ENCODE measurements at places on chromosomes 4 and X. TPM values are rescaled to one million over a fixed set of nuclear protein-coding genes. Genes with fewer than 3 reads are reported as not detected.

GRCh38 chr4:147987252-147987651 is 255.4 kb downstream of the ARHGAP10 start:
- no peak for DNase-seq

GRCh38 chr4:31949045-31949444 is 1228.9 kb downstream of the PCDH7 start:
- no peak for DNase-seq

DNA sequence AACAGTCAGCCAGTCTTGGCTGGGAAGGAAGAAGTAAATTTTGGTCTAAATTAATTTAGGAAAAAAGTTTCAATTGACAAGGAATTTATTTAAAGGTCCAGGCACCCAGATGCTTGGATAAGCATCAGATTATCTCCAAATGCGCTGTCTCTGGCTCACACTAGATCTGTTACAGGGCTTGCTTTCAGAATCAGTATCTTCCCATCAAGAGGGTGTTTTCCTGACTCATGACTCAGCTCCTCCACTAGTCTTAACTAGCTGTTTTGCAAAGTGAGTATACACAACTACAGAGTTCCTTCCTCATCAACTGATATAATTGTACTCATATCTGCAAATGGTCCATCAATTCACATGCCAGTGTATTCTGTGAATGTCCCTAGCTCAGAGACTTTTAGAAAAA is 482.1 kb upstream of the CPEB2 start:
- DNase-seq = no peak

GRCh38 chr4:7564242-7564641 is 129.5 kb upstream of the PSAPL1 start:
- no peak for DNase-seq

- DNase-seq = peak; percentile 54
Measured at GRCh38 chrX:149527705-149528104, 13.1 kb upstream of the EOLA1 start.

DNA sequence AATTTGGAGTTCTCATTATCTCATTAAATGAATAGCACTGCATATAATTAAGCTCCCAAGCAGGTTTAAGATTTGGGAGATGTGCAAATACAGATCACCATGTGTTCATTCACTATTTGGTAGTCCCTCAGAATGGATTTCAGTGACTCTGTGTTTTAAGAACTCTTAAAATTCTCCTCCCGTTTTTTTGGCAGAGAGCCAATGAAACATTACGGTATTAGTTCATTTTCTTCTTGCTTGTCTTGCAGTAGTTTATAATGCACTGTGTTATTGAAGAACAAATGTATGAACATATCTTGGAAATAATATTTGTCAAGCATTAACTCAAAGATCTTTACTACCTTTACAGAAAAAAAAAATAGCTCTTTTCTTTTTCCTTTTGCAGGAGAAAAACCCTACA is 32.7 kb downstream of the KLF3 start:
- DNase-seq = no peak

GRCh38 chrX:104918122-104918521 is 302.4 kb downstream of the TEX13A start:
- DNase-seq = no peak

GRCh38 chrX:151703487-151703886 is 8.2 kb downstream of the PRRG3 start:
- no peak for DNase-seq

DNA sequence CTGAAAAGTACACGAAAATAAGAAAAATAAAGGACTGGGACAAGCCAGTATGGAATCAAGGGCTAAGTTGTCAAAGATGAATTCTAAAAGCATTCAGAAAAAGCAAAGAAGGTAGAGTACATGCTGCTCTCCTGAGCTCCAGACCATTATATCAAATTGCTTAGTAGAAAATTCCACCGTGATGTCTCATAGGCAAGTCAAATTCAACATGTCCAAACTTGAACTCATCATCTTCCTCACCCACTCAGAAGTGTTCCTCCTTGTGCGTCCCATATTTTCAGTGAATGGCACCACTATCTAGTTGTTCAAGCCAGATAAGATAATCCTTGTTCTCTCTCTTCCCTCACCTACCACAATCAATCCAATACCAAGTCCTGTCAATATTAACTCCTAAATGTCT is 37.5 kb upstream of the IL13RA2 start:
- DNase-seq = no peak

DNA sequence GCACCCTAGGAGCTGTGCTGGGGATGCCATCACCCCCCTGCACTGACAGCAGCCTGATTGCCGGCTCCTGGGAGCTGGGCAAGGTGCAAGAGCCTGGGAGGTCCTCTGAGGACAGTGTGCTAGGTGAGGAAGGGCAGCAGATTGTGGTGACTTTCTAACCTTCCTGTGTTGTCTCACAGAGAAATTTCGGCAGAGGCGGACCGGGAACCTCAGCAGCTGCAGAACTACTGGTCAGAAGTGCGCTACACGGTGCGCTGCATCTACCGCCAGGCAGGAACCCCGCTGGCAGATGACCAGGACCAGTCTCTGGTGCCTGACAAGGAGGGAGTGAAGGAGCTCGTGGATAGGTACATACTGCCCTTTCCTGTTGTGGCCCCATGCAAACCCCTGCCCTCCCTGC is 89.8 kb downstream of the FAM193A start:
- no peak for DNase-seq

DNA sequence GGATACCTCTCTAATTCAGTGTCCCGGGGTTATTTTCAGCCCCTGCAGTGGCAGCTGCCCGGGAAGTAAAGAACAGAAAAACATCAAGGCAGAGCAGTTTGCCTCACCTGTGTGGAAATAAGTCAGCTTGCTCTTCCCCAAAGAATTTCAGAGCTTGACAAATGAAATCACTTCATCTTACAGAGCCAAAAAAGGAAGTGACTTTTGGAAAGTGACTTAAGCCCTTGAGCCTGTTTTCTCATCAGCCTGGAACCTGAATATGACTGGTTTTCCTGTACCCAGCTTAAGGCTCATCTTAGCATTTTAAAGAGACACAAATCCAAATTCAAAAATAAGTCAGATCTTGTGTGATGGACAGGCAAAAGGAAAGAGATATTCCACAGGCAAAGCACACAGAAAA is 211.6 kb downstream of the RCHY1 start:
- DNase-seq = no peak

- no peak for DNase-seq
Measured at GRCh38 chr4:83606898-83607297, 71.0 kb downstream of the GPAT3 start.

DNA sequence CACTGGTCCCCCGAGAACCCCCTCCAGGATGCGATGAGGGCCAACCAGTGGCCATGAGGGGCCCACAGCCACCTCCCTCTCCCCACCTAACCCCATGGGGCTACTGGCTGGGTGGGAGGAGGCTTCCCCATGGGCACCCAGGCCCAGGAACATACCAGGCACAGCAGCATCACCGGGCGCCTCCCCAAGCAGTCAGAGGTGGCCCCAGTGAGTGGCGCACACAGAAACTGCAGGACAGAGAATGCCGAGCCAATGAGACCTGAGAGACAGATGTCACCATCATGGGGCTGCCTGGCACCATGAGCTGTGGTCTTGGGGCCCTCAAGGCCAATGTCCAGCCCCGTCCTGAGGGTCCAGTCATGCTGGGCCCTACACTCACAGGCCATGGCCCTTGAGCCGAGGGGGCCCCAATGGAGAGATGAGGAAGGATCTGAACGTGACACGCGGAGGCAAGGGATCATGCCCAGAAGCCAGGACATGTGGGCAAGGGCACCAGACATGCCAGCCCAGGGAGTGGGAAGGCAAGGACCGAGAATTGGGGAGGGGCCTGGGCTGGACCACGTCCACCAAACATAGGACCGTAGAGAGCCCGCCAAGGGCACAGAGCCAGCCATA is 30.1 kb downstream of the NOP14 start:
- peak; percentile 61 for DNase-seq

DNA sequence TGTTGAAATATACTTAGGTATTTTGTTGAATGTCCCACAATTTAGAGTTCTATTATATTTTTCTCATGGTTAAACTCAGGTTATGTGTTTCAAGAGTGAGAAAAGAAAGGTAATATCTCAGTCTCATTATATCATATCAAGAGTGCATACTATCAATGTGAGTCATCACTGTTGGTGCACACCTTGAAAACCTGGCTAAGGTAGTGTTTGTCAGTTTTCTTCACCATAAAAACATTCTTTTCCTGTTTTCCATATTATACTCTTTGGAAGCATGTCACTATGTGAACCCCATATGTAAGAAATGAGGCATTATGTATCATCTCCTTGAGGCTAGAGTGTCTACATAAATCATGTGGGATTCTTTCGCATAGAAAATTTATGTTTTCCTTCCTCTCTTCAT is 307.6 kb upstream of the CTSO start:
- DNase-seq = no peak

- no peak for DNase-seq
Measured at GRCh38 chr4:34878961-34879360, 1365.4 kb downstream of the ARAP2 start.

DNA sequence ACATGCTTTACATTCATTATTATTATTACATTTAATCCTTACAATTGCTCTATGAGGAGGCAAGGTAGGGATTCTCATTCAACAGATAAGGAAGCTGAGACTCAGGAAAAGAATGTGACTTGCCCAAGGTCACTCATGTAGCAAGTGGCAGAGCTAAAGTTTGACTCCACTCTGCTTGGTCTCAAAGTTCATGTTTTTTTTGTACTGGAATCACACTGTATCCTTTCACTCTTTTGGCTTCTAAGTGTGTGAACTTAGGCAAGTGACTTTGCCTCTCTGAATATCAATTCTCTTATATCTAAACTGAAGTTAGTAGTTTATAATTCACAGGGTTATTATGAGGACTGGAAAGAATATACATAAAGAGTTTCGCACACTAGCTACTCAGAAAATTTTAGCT is 247.9 kb upstream of the AR start:
- DNase-seq = no peak

- DNase-seq = no peak
Measured at GRCh38 chrX:51461053-51462044, 35.0 kb downstream of the NUDT11 start.

GRCh38 chr4:28075401-28075956 is 1214.8 kb downstream of the STIM2 start:
- no peak for DNase-seq

DNA sequence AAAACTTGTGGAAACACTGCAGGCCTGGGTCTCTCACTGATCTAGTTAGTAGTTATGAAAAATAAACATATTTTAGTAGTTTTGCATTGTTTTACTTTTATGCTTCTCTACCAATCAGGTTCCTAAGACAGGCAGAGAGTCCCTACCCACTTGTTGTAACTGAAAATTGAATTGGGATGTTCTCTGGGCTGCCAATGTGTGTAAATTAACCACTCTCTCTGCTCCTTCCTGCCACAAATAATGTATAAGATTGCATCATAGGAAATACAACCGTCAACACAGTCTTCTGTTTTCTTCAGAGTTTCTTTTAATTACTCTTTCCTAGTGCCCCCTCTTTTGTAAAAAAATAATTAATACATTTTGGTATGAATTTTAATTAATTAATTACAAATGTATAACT is 677.3 kb downstream of the FSTL5 start:
- DNase-seq = no peak

Gene ART3
- not detected for total RNA-seq

Gene CTAG1A
- not detected for total RNA-seq

Gene WAS
- total RNA-seq = 138 TPM

Gene MAGEA2B
- not detected for total RNA-seq

Gene GRIA2
- total RNA-seq = not detected

Gene ARHGAP6
- total RNA-seq = not detected

Gene ARSJ
- not detected for total RNA-seq

Gene MAGEA10
- not detected for total RNA-seq

All from activated CD8-positive, alpha-beta memory T cell treated with anti-CD3 and anti-CD28 coated beads, Interleukin-2, amount 10 ng/mL, durations not matched to agents 7 days and 5 days (primary cell).